ENCODE measurements at places on chromosomes 11 and 22.

DNA sequence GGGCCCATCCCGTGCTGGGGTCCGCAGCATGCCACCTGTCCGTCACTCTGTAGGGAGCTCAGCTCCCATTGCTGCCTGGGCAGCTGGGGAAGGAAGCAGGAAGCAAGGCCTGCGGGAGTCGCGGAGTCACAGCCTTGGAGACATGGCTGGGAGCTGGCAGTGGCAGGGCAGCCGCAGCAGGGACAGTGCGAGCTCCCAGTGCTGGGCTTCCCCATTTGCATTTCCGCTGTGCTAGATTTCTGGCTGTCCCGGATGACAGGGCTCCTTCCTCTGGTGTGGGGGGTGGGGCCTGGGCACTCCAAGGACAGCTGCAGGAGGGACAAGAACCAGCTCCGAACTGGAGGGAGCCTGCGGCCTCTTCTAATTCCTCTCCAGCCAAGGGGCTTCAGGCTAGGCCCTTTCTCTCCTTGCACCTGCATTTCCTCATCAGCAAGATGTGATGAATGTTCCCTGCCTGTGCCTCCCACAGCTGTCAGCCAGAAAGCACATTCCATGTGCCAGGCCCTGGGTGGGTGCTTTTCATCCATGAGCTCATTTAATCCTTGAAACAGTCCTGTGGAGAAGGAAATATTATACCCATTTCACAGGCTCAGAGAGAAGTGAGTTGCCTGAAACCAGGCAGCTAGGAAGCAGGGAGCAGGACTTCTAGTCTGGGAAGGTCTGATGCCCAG, 48.0 kb downstream of the MYO7A start:
- no peak for DNase-seq

DNA sequence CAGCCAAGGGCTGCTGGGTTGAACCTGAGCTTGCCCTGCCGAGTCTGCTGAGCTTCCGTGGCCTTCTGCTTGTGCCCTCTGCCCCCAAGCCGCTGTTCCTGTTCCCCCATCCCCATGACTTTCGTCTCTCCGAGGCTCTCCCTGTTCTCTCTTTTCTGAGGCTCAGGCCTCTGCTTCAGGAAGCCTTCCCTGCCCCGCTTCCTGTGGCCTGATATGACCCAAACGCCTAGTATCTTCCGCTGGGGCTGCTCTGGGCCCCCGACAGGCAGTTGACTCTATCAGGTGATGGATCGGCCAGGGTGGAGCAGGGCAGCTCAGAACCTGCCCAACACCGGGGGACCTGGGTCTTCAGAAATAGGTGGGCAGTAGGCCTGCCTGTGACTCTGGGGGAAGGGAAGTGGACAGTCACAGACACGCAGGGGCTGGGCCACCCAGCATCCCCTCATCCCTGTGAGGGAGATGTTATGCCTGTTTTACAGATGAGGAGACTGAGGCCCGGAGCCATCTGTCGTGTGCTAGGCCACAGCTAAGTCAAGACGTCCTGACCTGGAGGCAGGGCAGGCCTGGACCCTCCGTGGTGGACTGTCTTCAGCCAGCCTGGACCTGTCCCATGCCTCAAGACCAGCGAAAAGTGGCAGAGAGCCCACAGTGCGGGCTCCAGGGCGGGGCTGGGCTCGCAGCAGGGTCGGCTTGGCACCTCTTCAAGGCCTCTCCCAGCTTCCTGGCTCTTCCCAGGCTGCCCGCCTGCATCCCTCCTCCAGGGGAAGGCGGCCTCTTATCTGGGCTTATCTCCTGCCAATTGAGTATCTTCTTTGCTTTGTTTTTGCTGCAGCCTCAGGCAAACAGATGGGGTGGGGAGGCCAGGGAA, 16.2 kb downstream of the BAD start:
- no peak for DNase-seq

DNA sequence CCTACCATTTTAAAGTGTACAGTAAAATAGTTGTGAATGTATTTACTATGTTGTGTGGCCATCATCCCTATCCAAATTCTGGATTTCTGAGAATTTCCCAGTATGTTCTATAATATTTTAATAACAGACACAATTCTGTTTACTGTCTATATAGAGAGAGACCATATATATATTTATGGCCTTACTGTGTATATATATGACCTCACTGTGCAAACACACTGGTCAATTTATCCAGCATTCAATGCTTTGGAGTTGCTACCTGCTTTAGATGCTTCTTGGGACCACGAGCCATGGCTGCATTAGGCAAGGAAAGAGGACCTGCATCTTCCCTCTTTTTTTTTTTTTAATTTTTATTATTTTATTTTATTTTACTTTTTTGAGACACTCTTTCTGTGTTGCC, 40.2 kb downstream of the SWAP70 start:
- DNase-seq: no peak

- no peak for DNase-seq
Observed at GRCh38 chr22:41152902-41153301, 52.2 kb upstream of the L3MBTL2 start.

GRCh38 chr22:37545703-37546436, 14.4 kb upstream of the CDC42EP1 start:
- DNase-seq: no peak

- DNase-seq: no peak
Observed at GRCh38 chr22:30205281-30206115, 41.1 kb downstream of the LIF start.

DNA sequence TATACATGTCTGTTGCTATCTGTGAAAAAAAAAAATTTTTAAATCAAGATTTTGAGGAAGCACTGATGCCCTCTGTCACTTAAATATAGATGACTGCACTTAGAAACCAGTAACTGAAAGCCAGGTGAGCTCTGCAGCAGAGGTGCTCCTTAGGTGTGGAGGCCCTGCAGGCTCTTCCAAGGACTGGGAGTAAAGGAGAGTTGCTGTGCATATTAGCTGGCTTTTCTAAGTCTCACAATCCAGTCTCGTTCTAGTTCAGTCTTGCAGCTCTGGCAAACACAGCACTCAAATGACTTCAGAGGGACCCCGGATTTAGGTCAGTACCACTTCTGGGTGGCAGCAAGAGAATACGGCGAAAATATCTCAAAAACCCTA, 61.0 kb downstream of the LARGE2 start:
- no peak for DNase-seq

- DNase-seq: no peak
Observed at GRCh38 chr11:20015101-20015500, 145.2 kb downstream of the DBX1 start.

- peak; percentile 27 for DNase-seq
Observed at GRCh38 chr22:43230971-43231723, 44.2 kb upstream of the TTLL12 start.

DNA sequence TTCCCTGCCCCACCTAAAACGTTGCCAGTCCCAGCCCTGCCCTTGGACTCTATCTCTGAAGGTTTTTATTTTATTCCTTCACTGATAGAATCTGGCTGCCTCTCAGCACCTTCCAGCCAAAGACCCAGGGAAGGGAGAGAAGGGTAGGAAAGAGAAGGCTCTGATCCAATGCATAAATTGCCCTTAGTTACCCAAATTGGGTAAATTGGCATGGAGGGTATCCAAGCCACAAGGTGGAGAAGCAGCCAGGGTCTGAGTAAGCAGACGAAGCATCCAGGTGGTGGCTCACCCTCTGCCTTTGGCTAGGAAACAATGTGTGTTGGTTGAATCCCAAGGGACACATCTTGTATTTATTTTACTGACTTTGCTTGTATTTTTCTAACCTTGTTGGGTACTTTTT, 89.0 kb downstream of the FEZ1 start:
- no peak for DNase-seq

DNA sequence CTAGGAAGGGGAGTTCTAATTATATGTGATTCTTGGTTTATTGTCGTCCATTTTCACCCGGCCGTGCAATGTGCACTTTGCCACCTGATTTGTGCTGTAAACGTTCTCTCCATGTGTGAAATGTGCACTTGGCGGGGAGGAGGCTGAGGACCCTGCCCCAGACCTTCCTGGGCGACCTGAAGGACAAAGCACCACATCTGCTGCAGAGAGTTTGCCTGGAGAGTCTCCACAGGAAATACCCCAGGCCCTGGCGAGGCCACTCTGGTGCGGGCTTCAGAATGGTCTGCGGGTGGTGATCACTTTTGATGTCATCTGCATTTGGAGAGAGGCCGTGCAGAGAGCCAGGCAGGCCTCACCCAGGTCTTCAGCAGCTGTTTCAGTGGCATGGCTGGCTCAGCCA, 224.7 kb downstream of the BRD1 start:
- no peak for DNase-seq

DNA sequence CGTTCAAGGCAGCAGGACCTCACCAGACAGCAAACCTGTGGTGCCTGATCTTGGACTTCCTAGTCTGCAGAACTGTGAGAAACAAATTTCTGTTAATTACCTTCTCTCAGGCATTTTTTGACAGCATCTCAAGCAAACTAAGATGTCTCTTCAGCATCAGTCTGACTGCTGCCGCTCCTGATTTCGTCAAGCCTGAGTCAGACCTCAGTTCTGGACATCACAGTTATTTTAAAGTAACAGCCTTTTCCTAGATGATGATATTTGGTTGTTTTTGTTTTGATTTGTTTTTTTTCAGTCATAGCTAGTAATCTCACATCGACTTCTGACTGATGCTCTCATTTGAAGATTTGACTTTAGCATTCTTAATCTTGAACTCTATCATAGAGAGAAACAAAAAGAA, 71.9 kb downstream of the BLID start:
- no peak for DNase-seq

DNA sequence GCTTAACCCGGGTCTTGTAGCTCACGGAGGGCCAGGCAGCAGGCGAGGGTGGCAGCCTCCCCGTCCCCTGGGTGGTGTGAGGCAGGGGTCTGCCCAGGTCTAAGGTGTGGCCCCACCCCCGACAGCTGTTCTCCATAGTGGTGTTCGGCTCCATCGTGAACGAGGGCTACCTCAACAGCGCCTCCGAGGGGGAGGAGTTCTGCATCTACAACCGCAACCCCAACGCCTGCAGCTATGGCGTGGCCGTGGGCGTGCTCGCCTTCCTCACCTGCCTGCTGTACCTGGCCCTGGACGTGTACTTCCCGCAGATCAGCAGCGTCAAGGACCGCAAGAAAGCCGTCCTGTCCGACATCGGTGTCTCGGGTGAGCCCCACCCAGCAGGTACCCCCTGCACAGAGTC, 24.4 kb downstream of the SYNGR1 start:
- DNase-seq: no peak

DNA sequence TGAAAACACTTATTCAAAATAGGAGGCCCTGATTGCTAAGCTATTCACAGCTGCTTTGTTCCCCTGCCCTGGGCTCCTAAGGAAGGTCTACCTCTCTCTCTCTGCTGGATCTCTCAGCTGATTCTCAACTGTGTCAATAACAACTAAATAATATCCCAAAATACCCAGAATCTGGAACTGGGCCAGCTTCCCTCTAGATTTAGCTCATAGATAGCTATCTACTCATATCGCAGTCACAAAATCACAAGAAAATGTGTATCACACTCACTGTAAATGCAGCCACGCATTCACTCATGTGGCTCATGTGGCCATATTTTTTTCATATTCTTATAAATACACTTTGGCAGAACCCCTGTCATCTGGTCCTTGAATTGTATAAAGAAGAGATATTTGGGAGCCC, 555.1 kb downstream of the OPCML start:
- DNase-seq: no peak

GRCh38 chr11:35483131-35483820, 42.1 kb downstream of the PAMR1 start:
- DNase-seq: no peak

DNA sequence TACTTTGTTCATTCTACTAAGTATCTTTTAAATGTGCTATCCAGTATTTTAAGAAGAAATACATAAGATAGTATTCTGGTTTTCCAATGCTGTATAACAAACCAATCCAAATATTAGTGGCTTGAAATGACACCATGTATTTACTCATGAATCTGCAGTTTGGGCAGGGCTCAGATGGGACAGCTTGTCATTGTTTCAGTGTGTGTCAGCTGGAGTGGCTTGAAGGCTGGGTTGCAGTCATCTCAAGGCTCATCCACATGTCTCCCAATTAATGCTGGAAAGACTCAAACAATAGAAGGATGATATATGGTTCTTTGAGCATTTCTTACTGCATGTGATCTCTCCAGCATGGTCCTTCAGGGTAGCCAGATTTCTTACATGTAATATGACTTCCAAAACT, 146.2 kb downstream of the ARHGAP42 start:
- DNase-seq: no peak

- no peak for DNase-seq
Observed at GRCh38 chr22:42336527-42337227, 66.2 kb upstream of the TCF20 start.

DNA sequence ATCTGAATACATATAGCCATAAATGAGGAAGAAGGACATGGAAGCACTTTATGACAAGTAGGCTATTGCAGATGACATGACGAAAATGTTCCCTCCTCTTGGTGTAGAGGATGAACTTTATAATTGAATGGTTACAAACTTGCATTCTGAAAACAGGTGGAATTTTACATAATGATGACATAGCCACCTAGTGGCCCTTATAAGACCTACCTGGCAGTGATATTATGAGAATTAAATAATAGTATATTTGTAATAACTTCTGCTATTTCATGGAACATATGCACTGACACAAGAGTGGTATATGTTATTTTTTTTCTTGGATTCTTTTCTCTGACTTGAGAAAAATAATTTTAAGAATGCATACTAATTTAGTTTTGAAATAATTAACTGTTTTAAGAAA, 22.9 kb downstream of the TRIM22 start:
- no peak for DNase-seq

GRCh38 chr22:18013436-18013835, 10.9 kb downstream of the MICAL3 start:
- DNase-seq: no peak

GRCh38 chr11:128525411-128526243, 61.7 kb downstream of the ETS1 start:
- DNase-seq: no peak

DNA sequence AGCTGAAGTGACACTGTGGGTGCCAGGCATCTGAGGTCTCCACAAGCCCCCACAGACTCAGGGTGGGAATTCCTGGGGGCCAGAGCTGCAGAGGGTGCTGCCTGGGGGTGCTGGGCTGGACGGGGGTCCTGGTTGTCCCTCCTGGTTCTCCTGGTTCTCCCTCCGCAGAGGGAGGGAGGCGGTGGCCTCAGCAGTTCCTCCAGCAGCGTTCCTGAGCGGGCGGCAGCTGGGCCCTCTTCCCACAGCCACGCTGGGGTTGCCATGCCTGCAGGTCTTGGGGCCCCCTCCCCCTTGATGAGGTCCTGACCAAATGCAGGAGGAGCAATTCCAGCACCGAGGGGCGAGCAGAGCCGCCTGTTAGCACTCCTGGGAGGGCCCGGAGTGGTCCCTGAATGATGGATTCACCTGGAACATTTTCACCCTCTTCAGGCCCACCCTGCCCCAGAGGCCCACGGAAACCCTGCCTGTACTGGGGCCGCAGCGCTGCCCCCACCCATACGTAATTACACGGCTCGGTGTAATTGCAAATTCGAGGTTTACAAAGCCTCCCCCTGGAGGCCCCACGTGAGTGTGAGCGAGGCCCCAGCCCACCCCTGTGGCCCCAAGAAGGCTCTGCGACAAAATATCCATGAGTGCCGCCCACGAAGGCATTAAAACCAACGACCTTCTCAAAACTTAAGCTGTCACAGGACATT, 635 bp downstream of the C11orf21 start:
- no peak for DNase-seq

GRCh38 chr11:17021511-17021910, 7.3 kb upstream of the PLEKHA7 start:
- DNase-seq: no peak
